Esophagus squamous epithelium (tissue), 5 donors: ENCODE measurements at places on chromosomes 5 and 9. TPM values are rescaled to one million over a fixed set of nuclear protein-coding genes. Genes with fewer than 3 reads are reported as not detected.

The EHMT1 gene
- 62.9 TPM for total RNA-seq

The PCDHA11 gene
- total RNA-seq: not detected

The CDH9 gene
- total RNA-seq: not detected

The GLRA1 gene
- total RNA-seq: not detected

The SLC24A2 gene
- total RNA-seq: not detected

The KIF12 gene
- total RNA-seq: not detected

The PRSS3 gene
- 39.5 TPM for total RNA-seq

The CD74 gene
- 91.0 TPM for total RNA-seq

The SLC34A1 gene
- 0.47 TPM for total RNA-seq

The LHFPL2 gene
- 2.2 TPM for total RNA-seq

The MYOT gene
- 0.92 TPM for total RNA-seq

The DMRT2 gene
- total RNA-seq: 0.99 TPM

The TAS2R1 gene
- not detected for total RNA-seq

The TSTD2 gene
- 9.0 TPM for total RNA-seq

The FOXD4L6 gene
- total RNA-seq: not detected

The C5orf52 gene
- total RNA-seq: not detected

The RNF180 gene
- 9.5 TPM for total RNA-seq

The CNTNAP3 gene
- total RNA-seq: 35.1 TPM

The LECT2 gene
- not detected for total RNA-seq

The INSL4 gene
- not detected for total RNA-seq

The DAB2 gene
- total RNA-seq: 18.9 TPM

The S1PR3 gene
- 1.3 TPM for total RNA-seq

The ZBED3 gene
- 4.6 TPM for total RNA-seq

The WNT8A gene
- total RNA-seq: not detected

The SEMA5A gene
- total RNA-seq: 8.6 TPM

The NIPSNAP3A gene
- 20.1 TPM for total RNA-seq
